ENCODE measurements at places on chromosomes 11 and 22.

- DNase-seq, result no peak
Measured at GRCh38 chr22:26109686-26110315, 59.5 kb upstream of the SEZ6L start.

DNA sequence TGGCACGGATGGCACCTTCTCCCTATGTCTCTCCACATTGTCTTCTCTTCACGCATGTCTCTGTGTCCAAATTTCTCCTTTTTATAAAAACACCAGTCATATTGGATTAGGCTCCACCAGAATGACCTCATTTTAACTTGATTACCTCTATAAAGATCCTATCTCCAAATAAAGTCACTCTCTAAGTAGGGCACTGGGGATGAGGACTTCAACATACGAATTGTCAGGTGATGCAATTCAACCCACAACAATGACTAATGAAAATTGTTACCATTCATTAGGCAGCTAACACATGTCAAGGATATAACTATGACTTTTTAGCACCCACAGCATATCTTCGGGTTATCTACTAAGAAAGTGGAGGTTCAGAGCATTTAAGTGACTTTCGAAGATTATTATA is 55.5 kb upstream of the USP47 start:
- no peak for DNase-seq

GRCh38 chr11:725624-726202 is 19.7 kb downstream of the EPS8L2 start:
- DNase-seq, result no peak

DNA sequence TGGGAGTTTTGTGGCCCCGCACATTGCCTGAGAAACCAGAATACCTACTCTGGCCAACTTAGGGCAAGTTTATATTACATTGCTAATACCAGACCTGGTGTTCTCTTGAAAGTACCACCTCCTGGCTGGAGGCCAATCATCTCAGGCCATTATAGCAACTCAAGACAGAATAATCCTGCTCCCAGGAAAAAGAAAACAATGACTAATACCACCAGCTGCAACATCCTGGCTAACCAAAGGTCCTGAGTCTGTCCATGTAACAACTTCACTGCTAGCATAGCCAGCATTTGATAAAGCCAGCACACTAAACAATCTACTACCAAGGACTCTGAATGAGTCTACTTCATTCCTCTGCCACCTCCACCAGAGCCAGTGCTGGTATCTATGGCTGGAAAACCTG is 1298.7 kb upstream of the CNTN5 start:
- no peak for DNase-seq

GRCh38 chr11:63884196-63884932 is 32.6 kb downstream of the RCOR2 start:
- no peak for DNase-seq

DNA sequence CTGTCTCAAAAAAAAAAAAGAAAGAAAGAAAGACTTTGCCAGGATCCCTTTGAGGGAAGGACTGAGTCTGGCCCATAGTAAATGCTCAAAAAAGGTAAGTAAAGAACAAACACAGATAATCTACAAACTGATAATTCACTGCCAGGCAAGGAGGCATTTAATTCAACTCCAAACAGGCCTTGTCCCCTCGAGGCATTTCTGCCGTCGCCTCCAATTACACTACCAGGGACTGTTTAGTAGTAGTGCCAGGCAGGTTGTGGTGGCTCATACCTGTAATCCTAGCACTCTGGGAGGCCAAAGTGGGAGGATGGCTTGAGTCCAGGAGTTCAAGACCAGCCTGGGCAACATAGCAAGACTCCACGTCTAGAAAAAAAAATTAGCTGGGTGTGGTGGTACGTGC is 43.7 kb downstream of the PC start:
- no peak for DNase-seq
